B cell (primary cell): ENCODE measurements at places on chromosomes 7 and 10.
A peak's percentile ranks its signal among the peaks of the same experiment; 100 is the strongest.

- no peak overlapping the region for H3K27ac ChIP-seq
- H3K4me3 ChIP-seq: no peak overlapping the region
- DNase-seq: no peak
- H3K36me3 ChIP-seq: no peaks in the 10 kb centered on the region
- no peaks in the 10 kb centered on the region for H3K27me3 ChIP-seq
Measured at GRCh38 chr7:17696422-17696821, 243.9 kb downstream of the SNX13 start.

GRCh38 chr7:99331002-99331401 lies 5.3 kb downstream of the ARPC1A start:
- H3K27me3 ChIP-seq: no peaks in the 10 kb centered on the region
- peaks cover 19% of the 10 kb centered on the region for H3K4me1 ChIP-seq
- H3K27ac ChIP-seq: no peak overlapping the region

DNA sequence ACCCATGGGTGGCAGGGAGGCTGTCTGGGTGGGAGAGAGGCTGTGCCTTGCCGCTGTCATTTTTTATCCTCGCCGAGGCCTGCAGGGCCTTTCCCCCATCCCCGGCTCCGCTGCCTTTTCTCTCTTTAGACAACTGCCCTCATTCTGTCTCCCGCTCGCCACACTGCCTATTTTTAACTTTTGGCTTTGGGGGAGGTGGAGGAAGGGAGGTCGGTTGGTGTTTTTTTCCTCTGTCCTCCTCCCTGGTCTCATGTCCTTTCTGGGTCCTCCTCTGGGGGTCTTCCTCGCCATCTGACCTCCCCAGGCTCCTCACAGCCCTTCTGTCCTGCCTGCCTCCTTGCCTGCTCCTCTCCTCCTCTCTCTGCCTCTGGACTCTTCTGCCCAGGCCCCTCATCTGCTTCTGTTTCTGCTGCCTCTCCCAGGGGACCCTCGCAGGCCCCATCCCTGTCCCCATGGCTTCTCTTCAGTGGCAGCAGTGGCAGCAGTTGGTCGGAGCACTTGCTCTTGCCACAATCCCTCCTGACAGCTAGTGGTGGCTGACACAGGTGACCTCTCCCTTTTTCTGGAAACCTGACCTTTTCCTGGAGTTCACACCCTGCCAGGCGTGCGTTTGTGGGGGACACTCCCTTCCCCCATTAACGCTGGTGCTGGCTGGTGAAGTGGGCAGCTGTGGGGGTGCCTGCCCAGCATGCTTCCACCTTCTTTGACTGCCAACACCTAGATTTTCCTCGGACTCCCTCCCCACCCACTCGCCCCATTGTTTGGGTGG lies 19.5 kb upstream of the PCBD1 start:
- H3K27me3 ChIP-seq: no peaks in the 10 kb centered on the region
- H3K27ac ChIP-seq: no peak overlapping the region
- H3K36me3 ChIP-seq: no peaks in the 10 kb centered on the region
- DNase-seq: no peak
- no peak overlapping the region for H3K4me3 ChIP-seq

- no peaks in the 10 kb centered on the region for H3K4me1 ChIP-seq
- DNase-seq: no peak
- H3K27me3 ChIP-seq: no peaks in the 10 kb centered on the region
- H3K36me3 ChIP-seq: no peaks in the 10 kb centered on the region
Measured at GRCh38 chr7:42143711-42144600, 93.1 kb downstream of the GLI3 start.

- DNase-seq: no peak
- no peaks in the 10 kb centered on the region for H3K27me3 ChIP-seq
- H3K4me1 ChIP-seq: peaks cover 27% of the 10 kb centered on the region
- H3K27ac ChIP-seq: peak overlapping the region; percentile 55
- H3K36me3 ChIP-seq: no peaks in the 10 kb centered on the region
Measured at GRCh38 chr10:124672181-124672638, 72.0 kb downstream of the FAM53B start.

DNA sequence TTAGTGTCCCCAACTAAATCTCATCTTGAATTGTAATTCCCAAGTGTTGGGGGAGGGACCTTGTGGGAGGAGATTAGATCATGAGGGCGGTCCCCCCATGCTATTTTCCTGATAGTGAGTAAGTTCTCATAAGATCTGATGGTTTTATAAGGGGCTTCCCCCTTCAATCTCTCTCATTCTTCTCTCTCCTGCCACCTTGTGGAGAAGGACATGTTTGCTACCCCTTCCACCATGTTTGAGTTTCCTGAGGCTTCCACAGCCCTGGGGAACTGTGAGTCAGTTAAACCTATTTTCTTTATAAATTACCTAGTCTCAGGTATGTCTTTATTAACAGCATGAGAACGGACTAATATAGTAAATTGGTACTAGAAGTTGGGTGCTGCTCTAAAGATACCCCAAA lies 365.6 kb downstream of the ANKRD7 start:
- no peak overlapping the region for H3K4me3 ChIP-seq
- H3K4me1 ChIP-seq: no peaks in the 10 kb centered on the region
- no peak overlapping the region for H3K27ac ChIP-seq
- no peak for DNase-seq

DNA sequence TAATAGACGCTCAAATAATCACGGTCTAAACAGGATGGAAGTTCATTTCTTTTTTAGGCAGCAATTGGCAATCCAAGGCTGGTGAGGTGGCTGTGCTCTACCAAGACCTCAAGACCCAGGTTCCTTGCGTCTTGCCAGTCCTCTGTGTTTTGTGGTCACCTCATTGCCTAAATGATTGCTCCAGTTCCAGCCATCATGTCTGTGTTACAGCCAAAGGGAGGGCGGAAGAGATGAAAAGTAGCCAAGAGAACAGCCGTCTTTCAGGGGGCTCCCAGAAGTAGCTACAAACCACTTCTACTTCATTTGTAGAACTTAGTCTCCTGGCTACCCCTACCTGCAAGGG lies 19.2 kb upstream of the C10orf67 start:
- H3K4me1 ChIP-seq: peaks cover 35% of the 10 kb centered on the region
- no peak for DNase-seq
- no peak overlapping the region for H3K27ac ChIP-seq
- H3K36me3 ChIP-seq: no peaks in the 10 kb centered on the region
- peaks cover 6% of the 10 kb centered on the region for H3K27me3 ChIP-seq

- no peak overlapping the region for H3K4me3 ChIP-seq
- no peaks in the 10 kb centered on the region for H3K36me3 ChIP-seq
- H3K27ac ChIP-seq: no peak overlapping the region
- H3K27me3 ChIP-seq: peaks cover 20% of the 10 kb centered on the region
Measured at GRCh38 chr10:86264481-86265231, 101.9 kb downstream of the GRID1 start.
